ENCODE measurements at places on chromosomes 11 and 22.
A peak's percentile ranks its signal among the peaks of the same experiment; 100 is the strongest.

DNA sequence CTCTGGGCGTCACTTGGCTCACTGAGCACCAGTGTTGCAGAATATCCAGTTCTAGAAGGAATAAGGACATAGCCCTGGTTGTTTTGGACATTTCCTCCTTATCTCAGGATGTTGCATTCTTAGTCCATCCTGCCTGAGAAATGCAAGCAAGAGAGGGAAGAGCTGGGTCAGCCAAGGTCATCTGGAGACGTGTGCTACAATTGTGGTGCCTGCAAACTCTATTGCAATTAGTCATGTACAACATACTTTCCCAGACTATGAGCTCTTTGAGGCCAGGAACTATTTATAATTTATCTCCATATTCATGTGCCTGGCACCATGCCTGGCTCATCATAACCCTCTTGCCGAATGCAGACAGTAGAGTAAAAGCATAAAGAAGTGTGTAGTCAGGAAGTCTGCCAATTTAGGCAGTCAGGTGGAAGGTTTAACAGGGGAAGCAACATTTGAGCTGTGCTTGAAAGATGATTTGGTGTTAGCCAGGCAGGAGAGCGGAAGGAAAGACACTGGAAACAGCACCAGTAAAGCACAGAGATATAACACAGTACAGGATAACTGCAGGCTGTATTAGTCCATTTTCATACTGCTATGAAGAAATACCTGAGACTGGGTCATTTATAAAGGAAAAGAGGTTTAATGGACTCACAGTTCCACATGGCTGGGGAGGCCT lies 129.4 kb upstream of the PAX6 start:
- no peak for DNase-seq

DNA sequence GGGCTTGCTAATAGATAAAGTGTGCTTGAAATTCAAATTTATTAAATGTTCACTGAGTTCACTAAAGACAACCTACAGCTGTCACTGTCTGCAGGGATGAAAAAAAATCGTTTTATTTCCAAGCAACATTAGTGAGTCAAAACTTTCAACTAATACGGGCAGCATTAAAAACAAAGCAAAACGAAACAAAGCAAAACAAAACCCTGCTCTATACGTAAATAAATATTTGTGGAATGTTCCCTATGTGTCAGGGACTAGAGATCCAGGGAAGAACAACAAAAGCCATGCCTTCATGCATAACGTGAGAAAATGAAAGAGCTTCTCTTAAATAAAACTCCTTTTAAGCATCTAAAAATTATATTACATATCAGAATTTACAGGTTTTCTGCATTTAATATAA lies 553 bp downstream of the NAALAD2 start:
- DNase-seq: no peak

DNA sequence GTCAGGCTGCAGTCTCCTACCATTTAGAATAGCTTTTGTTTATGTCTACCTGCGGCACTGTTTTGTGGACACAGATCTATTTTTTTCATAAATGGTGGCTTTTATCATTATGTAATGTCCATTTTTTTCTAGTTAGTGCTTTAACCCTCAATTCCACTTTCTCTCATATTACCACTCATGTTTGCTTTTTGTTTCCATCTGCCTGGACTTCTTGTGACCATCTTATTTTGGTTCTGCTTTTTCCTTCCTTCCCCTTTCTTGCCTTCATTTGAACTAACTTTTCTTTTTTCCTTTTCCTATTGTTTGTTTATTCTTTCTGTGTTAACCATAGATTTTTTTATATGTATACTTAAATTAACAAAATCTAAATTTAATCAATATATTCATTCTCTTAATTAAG lies 98.5 kb upstream of the SLC22A12 start:
- no peak for DNase-seq

- DNase-seq: no peak
These were observed 5.2 kb downstream of the SMARCB1 start for GRCh38 chr22:23791738-23792645.

DNA sequence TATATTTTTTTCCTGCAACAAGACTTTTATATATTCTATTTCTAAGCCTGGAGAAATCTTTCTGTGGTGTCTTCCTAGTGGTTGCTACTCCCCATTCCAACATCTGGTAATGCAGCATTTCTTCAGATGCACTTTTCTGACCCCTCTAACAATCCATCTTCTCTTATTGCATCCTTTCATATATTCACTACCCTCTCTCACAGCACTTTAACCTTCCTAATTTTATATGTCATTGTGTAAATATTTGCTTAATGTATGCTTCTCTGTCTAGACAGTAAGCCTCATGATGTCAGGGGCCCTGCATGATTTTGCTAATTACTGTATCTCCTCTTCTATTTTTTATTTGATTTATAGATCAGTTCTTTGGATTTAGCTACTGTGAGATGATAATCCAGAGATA lies 701.6 kb downstream of the KCNA4 start:
- no peak for DNase-seq

GRCh38 chr11:27370374-27370773 lies 7.4 kb upstream of the CCDC34 start:
- DNase-seq: no peak

DNA sequence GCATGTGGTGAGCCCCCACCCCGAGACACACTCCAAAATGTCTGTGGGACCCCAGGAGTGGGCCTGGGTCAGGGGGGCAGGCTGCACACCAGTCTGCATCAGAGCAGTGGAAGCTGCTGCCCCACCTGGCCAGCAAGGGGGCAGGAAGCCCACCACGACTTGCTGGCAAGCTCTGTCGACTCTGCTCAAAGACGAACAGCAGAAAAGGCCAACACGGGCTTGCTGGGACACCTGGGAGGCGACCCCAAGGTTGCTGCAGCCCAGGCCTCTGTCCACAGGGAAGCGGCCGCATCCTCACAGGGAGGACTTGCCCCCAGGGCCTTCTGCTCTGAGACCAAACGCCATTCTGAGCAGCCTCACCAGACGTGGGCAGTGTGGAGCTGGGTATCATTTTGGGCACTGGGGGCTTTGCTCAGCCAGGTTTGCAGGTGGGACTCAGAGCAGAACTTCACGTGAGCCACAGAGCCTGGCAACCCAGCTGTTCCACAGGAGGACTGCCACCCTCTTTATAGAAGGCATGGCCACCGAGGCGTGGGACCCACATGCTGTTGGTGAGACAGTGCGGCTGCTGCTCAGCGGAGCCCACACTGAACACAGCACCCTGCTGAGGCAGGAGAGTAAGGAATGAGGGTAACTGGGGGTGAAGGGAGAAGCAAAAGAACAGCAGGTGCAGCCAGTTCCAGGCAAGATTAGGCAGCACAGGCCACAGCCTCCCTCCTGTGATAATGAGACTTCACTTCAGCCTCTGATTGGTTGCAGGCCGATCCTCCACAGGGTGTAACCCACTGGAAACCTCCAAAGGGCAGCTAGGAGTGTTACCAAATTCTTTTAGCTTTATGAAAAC lies 11.0 kb downstream of the IL17REL start:
- no peak for DNase-seq

GRCh38 chr22:32745251-32745995 lies 56.1 kb upstream of the TIMP3 start:
- no peak for DNase-seq

GRCh38 chr11:67732045-67732787 lies 57.8 kb upstream of the ALDH3B2 start:
- peak; percentile 10 for DNase-seq

DNA sequence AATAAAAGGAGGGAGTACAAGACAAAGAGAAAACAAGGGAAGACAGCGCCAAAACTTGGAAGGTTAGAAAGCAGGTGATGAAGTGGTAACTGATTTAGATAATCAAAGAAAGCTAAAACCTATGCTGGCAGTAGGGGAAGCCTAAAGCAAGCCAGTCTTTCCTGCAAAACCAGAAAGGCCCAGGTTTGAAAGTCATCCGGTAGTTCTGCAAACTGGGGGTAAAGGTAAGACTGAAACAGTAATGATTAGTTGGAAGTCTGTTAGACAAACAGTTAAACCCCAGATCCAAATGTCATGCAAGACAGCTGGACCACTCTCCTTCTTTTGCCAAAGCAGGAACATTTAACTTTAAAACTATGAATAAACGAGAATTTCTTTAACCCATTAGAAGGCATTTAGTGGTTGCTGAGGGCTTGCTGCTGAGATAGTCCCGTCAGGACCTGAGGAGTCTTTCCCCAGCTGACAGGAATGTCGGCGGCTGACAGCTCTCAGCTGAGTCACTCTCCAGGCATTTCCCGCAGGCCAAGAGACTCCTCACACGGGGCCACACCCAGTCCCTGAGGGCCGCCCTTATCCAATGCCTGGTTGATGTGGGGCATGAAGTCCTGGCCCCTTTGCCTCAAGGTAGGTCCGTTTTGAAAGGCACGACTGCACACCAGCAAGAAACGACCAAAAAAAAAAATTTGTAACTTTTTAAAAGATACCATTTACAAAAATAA lies 36.3 kb upstream of the CFAP300 start:
- DNase-seq: no peak

DNA sequence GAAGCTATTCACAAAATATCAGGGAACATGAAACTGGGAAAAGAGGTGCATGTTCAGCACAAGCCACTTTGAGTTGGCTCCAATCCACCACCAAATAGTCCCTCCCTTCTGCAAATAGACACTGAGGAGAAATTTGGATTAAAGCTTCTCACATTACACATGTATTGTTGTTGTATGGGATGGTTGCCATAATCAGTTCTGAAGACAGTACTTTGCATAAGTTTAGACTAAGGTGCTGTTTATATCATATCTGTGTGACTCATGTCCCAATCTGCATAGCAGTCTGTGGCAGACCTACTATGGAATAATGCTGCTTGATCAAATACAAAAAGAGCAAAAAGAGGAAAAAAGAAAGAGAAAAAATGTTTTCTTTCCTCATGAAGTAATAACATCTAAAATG lies 376.7 kb upstream of the DDI1 start:
- DNase-seq: no peak

- no peak for DNase-seq
These were observed 575 bp downstream of the MFNG start for GRCh38 chr22:37485395-37486223.

DNA sequence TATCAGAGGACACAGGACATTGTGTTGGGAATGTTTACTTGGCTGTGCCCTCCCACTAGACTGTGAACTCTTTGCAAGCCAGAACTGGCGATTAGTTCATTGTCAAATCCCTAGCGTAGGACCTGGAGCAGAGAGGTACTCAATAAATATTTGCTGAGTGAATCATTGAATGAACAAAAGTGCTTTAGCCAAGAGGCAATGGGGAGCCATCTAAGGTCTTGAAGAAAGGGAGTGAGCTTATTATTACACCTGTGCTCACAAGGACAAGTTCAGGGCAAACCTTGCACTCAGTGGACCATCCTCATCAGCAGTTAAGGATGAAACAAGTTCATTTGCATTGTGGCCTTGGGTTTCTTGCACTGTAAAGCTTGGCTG lies 1.1 kb upstream of the RASSF10 start:
- no peak for DNase-seq

DNA sequence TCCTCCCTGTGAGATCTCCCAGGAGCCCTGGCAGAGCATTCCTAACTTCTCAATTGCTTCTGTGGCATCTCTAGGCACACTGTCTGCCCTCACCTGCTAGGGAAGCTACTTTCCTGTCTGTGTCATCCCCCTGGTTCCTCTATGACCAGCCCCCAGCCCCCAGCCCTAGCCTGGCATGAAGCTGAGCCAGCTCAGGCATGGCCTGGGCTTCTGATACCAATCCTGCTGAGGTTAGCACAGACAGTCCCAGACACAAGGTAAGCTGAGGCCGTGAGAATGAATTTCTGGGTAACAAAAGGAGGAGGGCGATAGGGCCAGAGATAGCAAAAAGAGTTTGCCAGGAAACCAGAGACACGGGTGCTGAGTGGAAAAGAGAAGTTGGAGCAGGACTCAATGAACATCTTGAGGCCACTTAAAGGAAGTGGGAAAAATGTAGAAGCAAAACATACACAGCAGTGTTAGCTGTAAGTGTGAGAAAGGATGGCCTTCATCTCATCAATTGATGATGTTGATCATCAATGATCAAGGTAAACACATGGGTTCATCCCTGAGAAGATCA lies 87.6 kb upstream of the PICALM start:
- DNase-seq: no peak

GRCh38 chr11:47325271-47326041 lies 27.0 kb downstream of the MYBPC3 start:
- DNase-seq: no peak

- no peak for DNase-seq
These were observed 40.4 kb upstream of the AMPD3 start for GRCh38 chr11:10414659-10415058.

- no peak for DNase-seq
These were observed 316.1 kb downstream of the TMEM135 start for GRCh38 chr11:87353771-87354345.
